ENCODE measurements at places on chromosomes 5 and 9.

DNA sequence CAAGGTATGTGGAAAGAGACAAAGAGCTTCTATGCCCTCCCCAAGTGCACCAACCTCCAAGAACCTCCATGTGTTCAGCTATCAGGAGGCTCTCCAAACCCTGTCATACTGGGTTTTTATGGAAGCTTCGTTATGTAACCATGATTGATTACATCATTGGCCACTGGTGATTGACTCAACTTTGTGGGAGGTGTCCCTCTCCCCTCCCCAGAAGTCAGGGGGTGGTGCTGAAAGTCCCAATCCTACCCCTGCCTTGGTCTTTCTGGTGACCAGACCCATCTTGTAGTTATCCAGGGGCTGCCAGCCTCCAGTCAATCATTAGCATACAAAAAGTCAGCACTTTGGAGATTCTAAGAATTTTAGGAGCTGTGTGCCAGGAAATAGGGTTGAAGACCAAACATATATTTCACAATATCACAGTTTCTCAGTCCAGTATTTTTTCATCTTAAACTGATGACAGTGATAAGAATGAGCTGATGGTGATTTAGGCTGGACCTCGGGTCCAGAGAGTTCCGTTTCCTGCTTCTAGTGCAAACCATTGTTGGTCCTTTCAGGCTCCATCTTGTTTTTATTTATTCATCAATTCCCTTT is 27.3 kb upstream of the FANCC start:
- no peak for DNase-seq

DNA sequence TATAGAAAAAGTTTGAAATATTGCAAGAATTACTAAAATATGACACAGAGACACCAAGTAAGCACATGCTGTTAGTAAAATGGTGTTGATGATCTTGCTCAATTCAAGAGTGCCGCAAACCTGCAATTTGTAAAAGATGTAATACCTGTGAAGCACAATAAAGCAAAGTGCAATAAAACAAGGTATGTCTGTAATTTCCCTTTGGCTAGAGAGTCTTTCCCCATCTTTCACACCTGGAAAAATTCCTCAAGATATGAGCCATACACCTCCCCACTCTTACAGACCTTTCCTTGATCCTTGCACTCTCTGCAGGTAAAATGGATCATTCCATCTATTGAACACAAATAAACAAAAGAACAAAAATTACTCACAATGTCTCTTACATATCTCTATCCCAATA is 597.8 kb downstream of the EFNA5 start:
- no peak for DNase-seq

DNA sequence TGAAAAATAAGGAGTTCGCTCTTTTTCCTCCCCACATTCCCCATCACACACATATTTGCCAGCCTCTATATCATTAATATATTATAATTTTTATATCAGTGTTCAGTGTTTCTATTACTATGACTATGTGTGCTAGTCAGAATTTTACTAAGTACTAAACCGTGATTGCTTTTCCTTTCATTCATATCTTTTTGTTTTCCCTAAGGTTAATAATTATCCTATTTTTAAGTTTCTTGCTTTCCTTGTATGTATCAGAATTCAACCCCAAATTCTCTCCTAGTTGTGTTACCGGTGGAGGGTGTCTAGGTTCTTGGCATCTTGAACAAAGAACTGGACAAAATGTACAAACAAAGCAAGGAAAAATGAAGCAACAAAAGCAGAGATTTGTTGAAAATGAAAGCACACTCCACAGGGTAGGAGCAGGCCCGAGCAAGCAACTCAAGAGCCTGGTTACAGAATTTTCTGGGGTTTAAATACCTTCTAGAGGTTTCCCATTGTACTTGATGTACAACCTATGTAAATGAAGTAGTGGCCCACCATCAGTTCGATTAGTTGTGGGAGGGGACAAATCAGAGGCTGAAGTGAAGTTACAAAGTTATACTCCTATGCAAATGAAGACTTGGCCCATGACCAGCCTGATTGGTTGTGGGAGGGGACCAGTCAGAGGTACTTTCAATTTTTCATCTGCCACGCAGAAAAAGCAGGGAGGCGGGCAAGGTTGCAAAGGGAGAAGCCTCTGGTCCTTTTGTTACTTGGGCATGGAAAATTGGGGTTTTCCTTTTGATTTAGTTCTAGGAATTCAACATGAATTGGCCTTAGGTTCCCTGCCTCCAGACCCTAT is 43.8 kb downstream of the KIAA1191 start:
- DNase-seq, result no peak

- no peak for DNase-seq
Measured at GRCh38 chr9:86288499-86289198, 6.3 kb upstream of the ISCA1 start.

DNA sequence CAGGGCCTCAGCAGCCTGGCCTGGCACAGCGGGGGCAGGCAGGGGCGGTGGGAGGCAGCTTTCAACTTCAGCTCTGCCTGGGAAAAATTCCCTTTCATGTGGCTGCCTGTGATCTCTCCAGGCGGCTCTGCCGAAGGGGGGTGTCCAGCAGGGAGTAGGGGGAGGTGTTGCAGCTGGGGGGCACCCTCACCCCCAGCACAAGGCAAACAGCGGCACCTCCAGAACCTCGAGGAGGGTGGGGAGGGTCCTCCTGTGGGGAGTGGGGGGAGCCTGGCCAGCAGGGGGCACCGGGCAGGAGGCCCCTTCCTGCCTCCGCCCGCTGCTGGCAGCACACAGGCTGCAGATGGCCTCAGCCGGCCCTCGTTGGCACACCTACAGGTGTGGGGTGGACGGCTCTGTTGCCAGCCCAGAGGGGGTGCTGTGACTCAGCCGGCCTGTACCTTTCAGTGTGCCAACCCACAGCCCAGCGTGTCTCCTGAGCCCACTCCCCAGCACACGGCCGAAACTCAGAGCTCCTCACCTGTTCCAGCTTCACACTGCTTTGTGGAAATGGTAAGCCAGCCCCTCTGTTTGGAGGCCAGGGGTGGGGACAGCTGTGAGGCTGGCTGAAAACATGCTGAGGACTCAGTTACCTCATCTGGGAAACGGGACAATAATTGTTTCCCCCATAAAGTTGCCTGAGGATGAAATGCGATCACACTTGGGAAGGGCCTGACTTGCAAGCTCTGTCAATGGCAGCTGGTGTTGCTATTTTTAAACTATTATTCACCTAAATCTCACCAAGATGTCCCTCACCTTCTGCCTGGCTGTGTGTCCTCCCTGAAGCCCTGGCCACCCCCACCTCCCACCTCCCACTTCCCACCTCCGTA is 37.0 kb downstream of the CXXC5 start:
- DNase-seq, result no peak
